Lung microvascular endothelial cell (primary cell): ENCODE measurements at places on chromosomes 4 and X. TPM values are rescaled to one million over a fixed set of nuclear protein-coding genes. Genes with fewer than 3 reads are reported as not detected.

DNA sequence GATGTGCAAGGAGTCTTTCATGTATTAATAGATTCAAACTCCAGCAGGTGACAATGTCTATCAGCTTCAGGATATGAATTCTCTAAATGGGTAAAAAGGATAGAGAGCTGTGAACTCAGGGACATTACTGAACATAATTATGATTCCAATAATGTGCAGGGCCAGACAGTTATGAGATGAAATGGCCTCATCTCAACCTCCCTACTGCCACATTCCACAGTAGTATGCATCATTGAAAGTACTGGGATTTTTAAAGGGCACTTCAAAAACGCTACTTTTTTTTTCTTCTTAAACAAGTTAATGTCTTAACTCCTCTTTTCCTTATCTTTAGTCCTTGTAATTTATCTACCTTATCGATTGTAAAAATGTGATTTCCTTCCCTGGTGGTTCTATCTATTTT lies 202.0 kb downstream of the APBB2 start:
- DNase-seq = no peak

- no peak for DNase-seq
These were observed 265.8 kb downstream of the PCDH18 start for GRCh38 chr4:137266511-137266910.

- no peak for DNase-seq
These were observed 25.4 kb upstream of the FAM47B start for GRCh38 chrX:34917146-34917545.

DNA sequence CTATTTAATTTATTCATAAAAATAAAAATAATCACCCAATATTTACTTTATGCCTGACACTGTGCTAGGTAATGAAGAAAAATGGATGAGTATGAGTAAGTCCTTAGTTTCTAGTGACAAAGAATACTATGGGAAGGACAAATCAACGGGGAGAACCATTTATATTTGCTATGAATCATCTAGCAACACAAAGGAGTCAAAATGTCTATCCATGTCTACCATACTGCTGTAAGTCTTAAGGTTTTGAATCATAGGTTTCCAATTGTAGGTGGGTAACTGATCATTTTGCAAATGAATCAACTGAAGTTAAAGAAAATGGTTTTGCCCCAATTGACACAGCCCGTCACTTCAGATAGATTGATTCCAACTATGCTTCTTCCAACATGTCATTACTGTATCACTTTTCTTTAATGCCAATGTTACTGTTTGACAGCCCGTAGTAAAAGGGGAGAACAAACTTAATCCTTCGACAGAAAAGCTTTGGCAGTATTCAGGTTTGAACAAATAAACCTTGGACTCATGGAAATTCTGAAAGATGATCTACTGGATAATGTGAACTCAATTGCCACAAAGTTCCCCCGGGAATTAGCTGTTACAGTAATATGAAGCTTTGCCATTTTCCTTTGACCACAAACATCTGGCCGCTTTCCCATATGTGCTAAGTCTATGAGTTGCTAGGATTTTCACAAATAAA lies 3.2 kb downstream of the TDO2 start:
- no peak for DNase-seq

- DNase-seq = peak; percentile 24
These were observed 95.3 kb downstream of the FANCB start for GRCh38 chrX:14777525-14777924.

- peak; percentile 33 for DNase-seq
These were observed 310.7 kb downstream of the STK32B start for GRCh38 chr4:5361968-5362367.

DNA sequence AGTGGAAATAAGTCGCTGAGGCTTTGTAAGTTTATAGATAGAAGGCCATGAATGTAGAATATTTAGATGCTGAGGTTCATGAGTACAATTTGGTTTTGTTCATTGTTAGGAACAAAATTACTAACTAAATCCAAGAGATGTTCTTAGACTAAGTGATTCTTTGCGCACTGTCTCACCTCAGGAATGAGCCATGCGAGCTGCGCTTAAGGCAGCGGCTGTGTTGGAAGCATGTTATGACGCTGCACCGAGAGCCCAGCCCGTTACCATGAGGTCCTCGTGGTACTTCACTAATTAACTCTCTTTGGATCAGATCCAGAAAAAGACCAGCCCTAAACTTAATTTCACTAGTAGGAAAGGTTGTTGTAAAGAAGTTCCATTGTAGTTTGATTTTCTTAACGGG lies 166.2 kb downstream of the RAPGEF2 start:
- DNase-seq = no peak

- DNase-seq = no peak
These were observed 61.4 kb upstream of the PGK1 start for GRCh38 chrX:78042601-78043000.

DNA sequence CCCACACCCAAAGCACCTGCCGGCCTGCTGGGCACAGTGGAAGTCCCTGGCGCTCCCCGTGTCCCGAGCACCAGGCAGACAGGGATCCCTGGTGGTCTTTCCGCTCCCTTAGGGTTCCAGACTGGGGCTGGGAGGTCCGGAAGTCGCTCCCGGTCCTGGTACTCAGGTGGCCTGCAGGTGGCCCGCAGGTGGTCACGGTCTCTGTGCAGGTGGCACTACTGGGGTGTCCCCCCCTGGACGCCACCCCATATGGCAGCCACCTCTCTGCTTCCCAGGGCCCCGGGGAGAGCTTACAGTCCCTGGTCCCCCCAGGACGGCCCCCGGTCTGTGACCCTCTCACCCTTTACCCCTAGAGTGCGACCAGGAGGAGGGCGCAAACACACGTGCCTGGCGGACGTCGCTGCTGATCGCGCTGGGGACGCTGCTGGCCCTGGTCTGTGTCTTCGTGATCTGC lies 13.6 kb downstream of the SLC25A6 start:
- no peak for DNase-seq

DNA sequence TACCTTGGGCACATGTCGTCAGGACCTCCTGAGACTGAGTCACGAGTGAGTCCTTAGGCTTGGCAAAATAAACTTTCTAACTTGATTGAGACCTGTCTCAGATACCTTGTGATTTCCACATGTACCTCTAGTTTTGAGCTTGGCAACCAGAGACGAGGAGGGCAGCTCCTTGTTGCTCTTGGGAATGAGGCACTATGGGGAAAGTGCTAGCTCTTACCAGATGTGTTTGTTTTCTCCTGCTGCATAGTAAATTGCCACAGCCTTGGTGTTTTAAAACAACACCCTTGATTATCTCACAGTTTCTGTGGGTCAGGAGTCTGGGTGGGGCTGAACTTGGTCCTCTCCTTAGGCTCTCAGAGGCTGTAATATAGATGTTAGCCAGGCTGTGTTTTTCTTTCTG lies 59.1 kb upstream of the MAML3 start:
- DNase-seq = no peak

- DNase-seq = no peak
These were observed 4.2 kb upstream of the FGF2 start for GRCh38 chr4:122822466-122822865.

GRCh38 chr4:112199041-112199440 lies 32.5 kb upstream of the AP1AR start:
- no peak for DNase-seq

DNA sequence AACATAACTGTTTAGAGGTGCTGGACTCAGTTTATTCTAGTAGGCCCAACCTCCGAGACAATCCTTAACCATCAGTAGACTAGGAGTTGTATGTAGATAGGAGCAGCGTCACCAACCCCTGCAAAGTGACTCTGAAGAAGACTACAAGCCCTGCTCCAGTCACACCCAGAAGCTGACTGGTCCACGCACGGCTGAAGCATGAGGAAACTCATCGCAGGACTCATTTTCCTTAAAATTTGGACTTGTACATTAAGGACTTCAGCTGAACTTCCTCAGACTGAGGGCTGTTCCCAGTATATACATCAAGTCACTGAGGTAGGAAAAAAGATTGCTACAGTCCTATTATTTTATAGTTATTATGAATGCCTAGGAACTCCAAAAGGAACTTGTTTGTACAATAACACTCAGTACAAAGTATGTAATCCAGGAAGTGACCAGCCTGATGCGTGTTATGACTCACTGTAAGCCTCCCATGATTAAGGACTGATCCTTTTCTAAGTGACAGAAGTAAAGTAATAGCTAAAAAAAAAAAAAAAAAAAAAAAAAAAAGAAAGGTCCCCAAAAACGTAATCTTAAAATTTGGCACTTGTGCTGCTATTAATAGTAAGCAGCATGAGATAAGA lies 41.6 kb upstream of the UGT2B7 start:
- DNase-seq = peak; percentile 95

DNA sequence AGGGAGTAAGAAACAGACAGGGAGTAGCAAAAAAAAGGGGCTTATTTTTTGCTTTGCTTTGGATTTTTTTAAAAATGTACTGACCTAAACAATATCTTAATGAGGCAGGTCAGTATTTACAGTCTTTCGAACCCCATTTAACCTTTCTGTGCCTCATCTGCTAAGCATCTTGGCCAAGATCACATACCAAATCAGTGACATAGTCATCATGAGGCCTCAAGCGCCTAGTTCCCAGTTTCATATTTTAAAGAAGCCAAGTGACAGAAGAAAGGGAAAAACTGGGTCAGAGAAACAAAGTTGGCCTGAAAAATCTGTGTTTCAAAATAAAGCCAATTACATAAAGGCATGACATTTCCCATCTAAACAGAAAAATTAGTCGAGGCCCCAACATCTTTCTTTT lies 94.6 kb upstream of the WDR44 start:
- no peak for DNase-seq

GRCh38 chrX:126170720-126171119 lies 4.6 kb upstream of the DCAF12L2 start:
- DNase-seq = no peak

- no peak for DNase-seq
These were observed 117.2 kb downstream of the PDHA2 start for GRCh38 chr4:95957054-95957453.

DNA sequence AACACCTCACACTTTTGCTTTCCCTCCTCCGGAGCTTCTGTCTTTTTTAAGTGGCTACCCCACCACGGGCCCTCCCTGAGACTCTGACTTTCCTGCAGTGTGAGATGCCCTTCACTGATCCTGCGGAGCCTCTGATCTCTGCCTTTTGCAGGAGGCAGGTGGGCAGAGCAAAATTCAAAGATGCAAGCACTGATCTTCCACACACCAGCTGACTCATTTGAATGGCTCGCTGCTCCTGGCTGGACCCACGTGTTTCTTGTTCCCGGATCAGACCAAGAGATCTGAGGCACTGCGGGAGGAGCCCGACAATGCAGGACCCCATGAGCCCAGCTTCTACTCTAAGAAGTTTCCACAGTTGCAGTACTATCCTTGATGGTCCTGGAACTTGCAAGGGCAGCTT lies 1607.9 kb upstream of the TENM3 start:
- no peak for DNase-seq

GRCh38 chrX:1928805-1929204 lies 313.9 kb downstream of the ASMT start:
- no peak for DNase-seq

DNA sequence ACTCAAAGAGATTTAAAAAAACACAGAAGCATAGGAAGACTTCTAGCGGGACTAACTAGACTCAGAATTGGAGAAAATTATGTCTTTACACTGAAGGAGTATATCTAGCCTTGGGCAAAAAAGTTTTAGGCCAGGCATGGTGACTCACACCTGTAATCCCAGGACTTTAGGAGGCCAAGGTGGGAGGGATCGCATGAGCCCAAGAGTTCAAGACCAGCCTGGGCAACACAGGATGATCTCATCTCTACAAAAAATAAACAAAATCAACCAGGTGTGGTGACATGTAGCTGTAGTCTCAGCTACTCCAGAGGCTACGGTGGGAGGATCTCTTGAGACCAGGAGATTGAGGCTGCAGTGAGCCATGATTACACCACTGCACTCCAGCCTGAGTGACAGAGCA lies 99.5 kb downstream of the NEUROG2 start:
- DNase-seq = no peak

DNA sequence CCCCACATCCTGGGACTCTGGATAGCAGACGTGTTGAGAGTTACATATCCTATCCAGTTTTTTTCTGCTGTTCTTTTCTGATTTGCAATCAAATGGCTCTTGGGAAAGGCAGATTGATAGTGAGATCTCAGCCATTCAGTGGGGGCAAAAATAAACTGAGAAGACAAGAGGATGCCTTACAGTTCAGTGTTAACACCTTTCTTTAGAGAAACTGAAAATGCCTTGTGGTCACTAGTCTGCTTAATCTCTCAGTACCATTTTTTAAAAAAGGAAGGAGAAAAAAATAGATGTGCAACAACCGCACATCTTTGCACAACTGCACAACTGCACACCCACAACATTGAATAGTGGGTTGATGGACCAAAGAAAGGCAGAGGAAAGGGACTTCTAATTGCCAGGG lies 109.3 kb downstream of the ARHGEF9 start:
- DNase-seq = no peak

DNA sequence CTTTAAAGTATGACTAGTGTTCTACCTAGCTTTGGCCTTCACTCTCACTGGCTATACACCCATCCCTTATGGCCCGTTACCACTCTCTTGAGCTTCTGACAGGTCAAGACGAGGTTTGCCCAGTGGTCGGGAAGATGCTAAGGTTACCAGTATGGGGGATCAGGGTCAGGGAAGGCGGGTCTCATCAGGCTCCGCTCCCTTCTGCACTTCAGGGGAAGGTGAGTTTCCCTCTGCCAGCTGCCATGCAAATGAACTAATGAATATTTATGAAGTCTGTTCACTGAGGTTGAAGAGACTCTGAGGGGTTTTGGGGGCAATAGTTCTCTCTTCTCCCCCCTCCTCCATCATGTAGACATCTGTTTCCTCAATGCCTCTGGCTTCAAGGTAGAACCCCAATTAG lies 6.6 kb downstream of the EFNB1 start:
- DNase-seq = no peak

DNA sequence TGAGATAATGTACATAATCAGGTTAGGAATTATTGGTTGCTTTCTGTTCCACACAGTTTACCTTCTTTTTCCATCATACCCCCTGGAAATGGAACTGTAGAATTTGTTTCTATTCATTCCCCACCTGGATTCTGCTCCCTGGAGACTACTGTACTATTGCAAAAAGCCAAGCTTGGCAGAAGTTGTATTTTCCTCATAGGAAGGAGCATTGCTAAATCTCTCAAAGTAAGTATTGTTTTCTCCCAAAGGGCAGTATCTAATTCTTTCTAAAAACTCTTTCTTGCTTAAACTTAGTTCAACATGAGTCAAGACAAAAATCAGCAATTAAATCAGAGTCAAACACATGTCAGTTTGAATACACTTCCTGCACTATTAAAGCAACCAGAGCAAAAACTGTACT lies 136.2 kb downstream of the CDS1 start:
- DNase-seq = no peak

HMX1 gene
- total RNA-seq = not detected in 2 replicates

MAGEB1 gene
- not detected in 2 replicates for total RNA-seq

CT83 gene
- total RNA-seq = not detected in 2 replicates

BRS3 gene
- total RNA-seq = not detected in 2 replicates
